ENCODE measurements at places on chromosomes 1 and 21. TPM values are rescaled to one million over a fixed set of nuclear protein-coding genes. Genes with fewer than 3 reads are reported as not detected.

The UBL4B gene
- not detected for polyA plus RNA-seq

The TEKT2 gene
- 6.5 TPM for polyA plus RNA-seq

The S100A5 gene
- not detected for polyA plus RNA-seq

The KRTAP12-4 gene
- not detected for polyA plus RNA-seq

The SPRR2E gene
- not detected for polyA plus RNA-seq

The AQP10 gene
- not detected for polyA plus RNA-seq

The SEC16B gene
- 16.9 TPM for polyA plus RNA-seq

The VSIG8 gene
- polyA plus RNA-seq, result 0.16 TPM

The LCE3D gene
- polyA plus RNA-seq, result not detected

The BOLA1 gene
- 19.6 TPM for polyA plus RNA-seq

The TMCO4 gene
- polyA plus RNA-seq, result 23.9 TPM

The MSH4 gene
- 0.15 TPM for polyA plus RNA-seq

- DNase-seq, result no peak
Observed at GRCh38 chr1:15080328-15081007, 73.1 kb upstream of the TMEM51 start.

GRCh38 chr1:118944133-118944532 is 44.0 kb downstream of the TBX15 start:
- no peak for DNase-seq

DNA sequence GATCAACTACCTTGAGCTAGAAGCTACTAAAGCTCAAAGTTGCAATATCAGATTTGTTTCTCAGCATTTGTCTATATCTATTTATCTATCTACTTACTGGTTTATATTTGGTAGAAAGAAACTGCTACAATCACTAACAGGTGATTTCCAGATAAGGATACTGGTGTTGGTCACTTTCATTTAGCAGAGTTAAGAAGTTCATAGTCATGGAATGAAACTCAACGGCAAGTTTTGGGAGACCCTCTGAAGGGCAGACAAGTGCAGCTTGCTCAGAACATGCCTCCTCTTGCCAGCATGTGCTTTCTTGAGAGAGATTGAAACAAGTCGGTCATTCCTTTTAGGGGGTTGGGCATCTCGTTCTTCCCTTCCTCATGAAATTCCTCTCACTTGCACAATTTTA is 296.5 kb downstream of the GRIK1 start:
- no peak for DNase-seq

GRCh38 chr1:168550971-168551370 is 7.2 kb upstream of the XCL2 start:
- no peak for DNase-seq

DNA sequence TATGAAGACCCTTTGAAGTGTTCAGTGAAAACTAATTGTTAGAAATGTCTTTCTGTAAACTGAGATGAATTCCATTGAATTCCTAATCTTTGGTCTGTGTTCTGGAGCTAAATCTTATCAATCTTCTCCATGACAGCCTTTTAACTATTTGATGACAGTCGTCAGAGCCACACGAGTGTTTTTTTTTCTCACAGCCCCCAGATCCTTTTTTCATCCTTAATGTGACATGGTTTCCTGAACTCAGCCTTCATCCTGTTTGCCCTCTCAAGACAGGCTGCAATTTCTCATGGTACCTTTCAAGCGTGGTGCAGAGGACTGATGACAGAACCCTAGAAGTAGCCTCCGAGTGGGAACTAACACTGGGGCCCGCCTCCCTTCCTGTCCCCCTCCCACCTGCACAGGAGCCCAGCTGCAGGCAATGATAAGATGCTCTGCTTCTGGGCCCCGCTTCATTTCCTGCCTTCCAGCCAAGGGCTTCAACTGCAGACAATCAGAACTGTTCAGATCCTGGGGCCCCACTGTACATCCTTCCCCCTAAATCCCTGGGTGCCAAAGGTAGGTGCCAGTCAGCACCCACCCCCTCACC is 114.6 kb upstream of the VAV3 start:
- DNase-seq, result no peak

GRCh38 chr1:58814251-58815068 is 30.6 kb upstream of the JUN start:
- peak; percentile 68 for DNase-seq

DNA sequence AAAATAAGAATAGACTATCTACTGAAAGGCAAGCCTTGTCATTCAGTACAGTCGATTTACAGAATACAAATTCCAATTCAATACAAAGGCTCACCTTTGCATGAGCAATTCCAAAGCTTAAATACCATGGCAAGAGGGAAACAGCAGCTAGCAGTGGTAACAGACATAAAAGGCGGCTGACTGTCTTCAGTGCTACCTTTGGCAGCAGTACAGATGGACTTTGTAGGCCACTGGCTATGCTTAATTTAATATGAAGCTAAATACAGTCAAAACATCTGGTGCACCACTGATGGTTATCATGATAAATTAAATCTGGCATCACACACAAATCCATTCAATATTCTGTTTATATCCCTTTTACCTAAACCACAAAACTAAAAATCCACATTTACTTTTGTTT is 62.4 kb downstream of the RERE start:
- no peak for DNase-seq

- no peak for DNase-seq
Observed at GRCh38 chr1:36625935-36626310, 143.2 kb upstream of the CSF3R start.

DNA sequence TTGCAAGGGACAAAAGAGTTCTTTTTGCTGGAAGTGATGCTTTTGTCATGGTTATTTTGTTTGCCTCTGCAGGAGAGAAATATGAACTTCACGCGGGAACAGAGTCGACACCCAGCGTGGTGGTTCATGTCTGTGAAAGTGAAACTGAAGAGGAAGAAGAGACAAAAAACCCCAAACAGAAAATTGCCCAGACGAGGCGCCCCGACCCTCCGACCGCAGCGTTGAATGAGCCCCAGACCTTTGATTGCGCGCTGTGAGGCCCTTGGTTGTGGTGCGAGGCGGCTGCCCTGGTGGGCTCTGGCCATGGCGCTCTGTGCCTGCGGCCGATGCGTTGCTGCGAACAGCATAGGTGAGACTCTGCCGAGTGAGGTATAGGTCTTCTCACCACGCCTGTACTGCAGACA is 20.9 kb upstream of the NCMAP start:
- no peak for DNase-seq

DNA sequence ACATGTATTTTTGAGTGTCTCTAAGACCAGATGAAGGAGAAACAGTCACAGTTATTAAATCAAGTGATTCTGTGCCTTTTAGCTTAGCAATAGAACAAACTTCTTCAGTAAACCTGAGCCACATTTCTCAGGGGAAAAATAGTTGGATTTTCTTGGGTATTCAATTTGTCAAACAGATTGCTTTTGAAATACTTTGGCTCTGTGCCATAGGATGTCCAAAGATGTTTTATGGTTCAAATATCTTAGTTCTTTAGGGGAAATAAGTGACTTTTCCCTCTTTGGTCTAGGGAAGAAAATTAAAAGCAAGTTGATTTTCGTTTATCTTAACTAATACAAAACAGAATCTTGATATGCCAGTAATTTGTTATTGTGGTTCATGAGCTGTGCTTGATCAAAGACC is 125.9 kb downstream of the ATP5PO start:
- DNase-seq, result no peak

DNA sequence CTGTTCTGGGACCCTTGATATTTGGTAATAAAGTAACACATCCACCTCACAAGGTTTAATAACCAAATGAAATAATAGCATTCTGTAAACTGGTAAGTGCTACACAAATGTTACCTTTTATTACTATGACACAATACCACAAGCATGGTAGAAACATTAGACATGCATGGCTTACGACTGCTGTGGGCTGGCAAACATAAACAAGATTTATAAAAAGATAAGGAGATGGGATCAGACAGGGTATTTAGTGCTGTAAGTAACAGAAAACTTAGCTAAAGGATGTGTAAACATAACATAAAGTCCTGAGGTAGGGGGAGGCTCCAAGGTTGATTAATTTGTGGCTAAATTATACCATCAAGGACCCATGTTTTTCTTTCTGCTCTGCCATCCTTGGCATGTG is 212.6 kb downstream of the BARHL2 start:
- no peak for DNase-seq

DNA sequence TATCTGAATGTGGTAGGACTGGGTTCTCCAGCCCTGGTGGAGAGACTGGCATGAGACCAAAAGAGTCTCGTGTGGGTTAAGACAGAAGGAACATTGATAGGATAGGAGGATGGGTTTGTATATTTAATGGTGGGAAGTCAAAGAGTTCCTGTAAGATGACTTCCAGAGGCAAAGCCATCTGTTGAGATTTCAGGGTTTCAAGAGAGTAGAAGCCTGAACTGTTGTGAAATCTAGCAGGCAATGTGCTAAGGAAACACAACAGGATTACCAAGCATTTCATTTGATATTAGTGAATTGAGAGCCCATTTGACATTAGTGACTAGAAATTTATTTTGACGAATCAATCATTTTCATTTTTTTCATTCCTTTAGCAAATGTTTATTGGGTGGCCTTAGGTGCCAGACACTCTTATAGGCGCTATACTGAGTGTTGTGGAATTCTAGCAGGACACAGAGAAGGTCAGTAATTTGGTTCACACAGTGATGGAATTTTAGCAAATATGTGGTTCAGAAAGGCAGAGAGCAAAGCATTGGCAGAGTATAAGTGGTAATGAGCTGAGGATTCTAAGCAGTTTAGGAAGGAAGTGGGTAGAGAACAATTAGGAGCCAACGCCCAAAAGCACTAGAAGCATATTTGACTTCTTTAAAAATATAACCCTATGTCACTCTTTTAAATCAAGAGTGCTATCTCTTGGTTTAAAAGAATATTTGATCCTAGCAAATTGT is 149.3 kb downstream of the AK5 start:
- no peak for DNase-seq

DNA sequence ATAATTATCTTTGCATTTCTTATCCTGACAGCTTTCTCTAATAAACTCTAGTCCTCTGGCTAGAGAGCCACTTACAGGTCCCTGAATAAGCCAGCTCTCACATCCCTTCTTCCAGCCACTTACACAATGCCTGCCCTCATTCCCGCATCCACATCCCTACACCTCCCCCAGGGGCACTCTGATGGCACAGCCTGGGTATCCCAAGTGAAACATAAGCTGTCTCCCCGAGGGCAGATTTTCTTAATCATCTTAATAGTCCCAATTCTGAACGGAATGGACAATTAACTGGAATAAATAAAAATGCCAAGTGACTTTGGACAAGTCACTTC is 4.9 kb downstream of the RHOC start:
- DNase-seq, result no peak

- no peak for DNase-seq
Observed at GRCh38 chr1:198590454-198590853, 48.4 kb upstream of the PTPRC start.

DNA sequence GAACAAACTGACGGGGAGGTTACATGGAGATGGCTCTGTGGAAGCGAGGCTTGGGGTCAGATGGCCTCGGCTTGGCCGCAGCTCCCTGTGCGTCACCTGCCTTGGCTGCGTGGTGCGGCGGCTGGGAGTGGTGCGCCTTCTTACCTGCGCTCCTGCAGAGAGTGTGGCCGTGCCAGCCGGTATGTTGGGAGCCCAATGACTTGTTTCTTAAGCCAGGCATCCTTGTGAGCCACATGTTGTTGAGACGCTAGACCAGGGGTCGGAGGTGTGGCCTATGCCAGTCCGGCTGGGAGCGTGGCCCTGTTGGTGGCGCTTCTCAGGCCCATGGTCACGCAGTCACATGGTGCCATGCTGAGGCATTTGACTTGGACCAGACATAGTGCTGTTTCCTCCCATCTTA is 10.5 kb downstream of the SLX9 start:
- DNase-seq, result no peak

GRCh38 chr1:21272540-21272939 is 17.7 kb downstream of the ECE1 start:
- DNase-seq, result no peak

GRCh38 chr21:31136891-31137290 is 98.6 kb upstream of the KRTAP19-8 start:
- DNase-seq, result no peak

- no peak for DNase-seq
Observed at GRCh38 chr21:42595283-42596187, 57.9 kb upstream of the PDE9A start.

DNA sequence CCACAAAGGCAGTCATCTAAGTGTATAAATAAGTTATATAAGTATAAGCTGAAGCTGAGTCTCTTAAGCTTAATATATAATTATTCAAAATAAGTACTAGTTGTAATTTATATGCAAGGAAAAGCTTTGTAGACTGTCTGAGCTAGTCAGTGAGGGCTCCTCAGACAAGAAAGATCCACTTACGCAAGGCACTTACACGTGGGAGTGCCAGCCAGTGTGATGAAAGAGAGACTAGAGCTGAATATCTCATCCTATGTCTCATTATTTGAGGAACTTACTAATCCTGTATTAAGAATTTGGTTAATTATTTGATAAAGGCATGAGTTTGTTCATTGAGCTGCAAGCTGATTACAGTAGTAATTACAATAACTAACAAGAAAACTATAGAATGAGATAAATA is 146.9 kb downstream of the PDE4B start:
- no peak for DNase-seq

DNA sequence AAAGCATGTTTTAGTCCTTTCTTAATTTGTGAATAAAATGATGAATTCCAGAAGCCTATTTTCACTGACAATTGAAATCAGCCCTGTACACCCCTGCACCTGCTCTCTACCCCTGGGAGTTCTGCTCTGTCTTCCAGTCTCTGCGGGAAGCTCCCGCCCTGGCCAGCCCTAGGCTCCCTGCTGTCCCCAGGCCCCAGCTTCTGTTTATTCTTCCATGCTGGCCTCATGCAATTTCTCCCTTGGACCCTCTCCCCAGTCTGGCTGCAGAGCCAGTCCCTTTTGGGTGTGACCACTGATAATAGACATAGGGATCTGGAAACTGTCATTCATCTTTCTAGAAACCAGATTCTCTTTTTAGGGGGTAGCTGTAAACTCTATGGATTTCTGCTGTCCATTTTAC is 258.6 kb downstream of the GRIK3 start:
- no peak for DNase-seq

DNA sequence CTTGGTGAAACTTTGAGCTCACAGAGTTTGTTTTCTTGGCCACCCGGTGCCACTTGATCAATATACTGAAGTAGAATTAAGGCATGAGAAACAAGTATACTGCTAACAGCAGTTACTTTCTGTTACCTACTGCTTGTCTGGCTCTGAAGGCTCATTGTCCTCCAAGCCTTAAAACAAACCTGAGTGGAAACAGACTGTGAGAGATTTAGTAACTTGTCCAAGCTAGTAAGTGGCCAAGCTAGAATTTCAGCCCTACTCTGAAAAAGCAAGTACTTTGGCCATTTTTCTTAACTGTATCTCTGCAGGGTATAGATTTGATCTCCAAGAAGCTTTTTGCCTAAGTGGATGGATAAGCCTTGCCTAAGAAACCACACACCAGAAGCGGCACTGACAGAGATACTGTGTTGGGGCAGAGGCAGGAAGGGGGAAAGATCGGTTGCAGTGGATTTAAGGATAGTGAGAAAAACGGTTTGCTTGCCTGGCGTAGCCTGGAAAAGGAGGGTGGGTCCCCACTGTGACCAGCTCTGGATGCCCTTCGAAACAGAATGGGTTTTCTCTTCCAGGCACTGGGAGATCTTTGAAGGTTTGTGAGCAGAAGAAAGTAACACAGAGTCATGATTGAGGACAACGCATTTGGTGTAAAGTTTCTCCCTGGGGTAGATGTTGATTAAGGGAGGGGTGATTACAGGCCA is 2.1 kb upstream of the MACO1 start:
- no peak for DNase-seq

All from pancreas (tissue), 10 donors.